ENCODE measurements at places on chromosomes 11 and 22.

DNA sequence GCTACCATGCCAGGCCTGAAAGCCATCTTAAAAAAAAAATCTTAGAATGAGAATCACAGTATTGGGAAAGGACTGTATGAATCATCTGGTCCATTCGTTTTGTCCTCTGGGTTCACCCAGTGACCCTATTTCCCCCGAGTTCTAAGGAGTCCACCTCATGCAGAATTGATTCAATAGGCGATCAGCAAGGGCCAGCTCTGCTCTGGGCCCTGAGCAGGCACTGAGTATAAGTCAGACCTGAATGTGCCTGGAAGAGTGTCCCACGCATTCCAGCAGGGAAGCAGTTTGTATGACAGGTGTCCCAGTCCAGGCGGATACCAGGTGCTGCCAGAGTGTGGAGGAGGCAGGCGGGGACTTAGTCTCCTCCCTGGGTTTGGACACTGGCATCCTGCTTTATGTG lies 883 bp upstream of the HMOX1 start:
- no peak for DNase-seq

DNA sequence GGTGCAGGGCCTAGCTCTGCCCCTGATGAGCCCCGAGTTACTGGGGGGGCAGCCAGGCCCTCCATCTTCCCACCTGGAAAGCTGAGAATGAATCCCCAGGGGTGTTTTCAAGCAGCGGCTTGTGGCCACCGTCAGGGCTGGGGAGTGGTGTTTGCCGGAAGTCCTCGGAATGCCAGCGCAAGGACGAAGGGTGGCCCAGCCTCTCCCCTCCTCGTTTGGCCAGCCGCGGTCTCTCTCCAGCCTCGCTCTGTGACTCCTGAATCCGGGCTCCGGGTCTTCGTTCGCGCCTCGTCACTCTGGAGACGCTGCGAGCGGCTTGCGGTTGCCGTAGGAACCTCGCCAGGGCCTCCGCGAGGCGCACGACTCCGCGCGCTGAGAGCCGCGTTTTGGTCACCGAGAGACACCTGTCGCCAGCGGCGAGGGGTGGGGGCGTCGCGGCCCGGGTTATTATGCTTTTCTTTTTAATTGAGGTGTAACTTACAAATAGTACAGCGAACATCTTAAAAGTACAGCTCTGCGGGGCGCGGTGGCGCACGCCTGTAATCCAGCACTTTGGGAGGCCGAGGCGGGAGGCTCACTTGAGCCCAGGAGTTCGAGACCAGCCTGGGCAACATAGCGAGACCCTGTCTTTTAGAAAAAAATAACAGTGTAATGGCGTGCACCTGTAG lies 6.3 kb upstream of the KDELR3 start:
- peak; percentile 74 for DNase-seq

GRCh38 chr11:35981581-35981980 lies 37.7 kb downstream of the LDLRAD3 start:
- DNase-seq = no peak

- peak; percentile 23 for DNase-seq
These were observed 70.0 kb downstream of the SGSM1 start for GRCh38 chr22:24875862-24876506.

DNA sequence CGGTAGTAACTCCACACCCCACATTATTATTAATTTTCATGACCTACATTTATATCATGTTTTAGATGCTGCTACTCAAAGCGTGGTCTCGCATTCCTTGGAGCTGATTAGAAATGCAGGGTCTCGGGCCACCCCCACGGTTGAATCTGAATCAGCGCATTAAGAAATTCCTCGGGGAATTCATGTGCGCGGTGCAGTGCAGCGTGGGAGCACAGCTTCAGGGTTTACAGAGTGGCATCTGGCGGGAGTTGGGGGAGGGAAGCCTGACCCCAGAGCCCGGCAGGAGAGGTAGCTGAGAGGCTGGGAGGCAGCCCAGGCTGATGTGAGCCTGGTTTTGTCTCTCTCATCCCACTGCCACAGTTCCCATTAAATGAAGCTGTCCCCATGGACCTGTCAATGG lies 48.1 kb upstream of the DAGLA start:
- no peak for DNase-seq

- no peak for DNase-seq
These were observed 36.3 kb downstream of the AP2A2 start for GRCh38 chr11:961921-962320.

GRCh38 chr22:42344361-42344905 lies 74.0 kb upstream of the TCF20 start:
- no peak for DNase-seq

DNA sequence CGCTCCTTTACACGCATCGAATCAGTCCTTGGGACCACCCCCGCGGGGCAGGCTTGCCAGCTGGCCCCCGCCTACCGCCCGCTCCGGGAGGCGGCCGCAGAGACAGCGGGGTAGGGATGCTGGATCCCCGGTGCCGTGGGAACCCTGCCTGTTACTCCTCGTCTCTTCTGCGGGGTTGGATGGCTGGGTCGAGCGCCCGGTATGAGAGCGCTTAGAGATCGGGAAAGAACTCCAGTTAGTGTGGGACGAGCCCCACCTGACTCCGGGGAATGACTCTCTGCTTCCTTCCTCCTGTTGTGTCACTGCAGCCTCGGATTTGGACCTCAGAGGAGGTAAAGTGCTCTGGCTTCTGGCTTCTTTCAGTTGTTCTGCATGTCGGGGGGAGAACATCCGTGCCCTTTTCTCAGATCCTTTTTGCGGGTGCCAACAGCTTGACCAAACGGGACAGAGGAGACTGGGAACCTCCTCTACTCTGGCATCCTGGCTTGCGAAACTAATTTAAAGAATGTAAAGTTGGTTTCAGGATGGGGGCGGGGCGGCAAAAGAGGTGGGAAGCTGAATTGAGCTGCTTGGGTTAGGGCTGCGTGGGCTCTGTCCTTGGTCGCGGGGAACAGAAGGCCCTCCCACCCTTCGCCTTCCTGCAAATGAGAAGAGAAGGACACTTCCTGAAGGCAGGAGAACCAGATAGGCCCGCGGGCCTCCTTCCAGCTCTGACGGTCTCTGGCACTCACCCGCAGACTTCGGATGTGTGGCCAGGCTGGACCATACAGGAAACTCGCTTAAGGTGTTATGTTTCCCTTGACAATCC lies 938 bp downstream of the LAYN start:
- peak; percentile 34 for DNase-seq

- DNase-seq = no peak
These were observed 2.8 kb downstream of the SIPA1 start for GRCh38 chr11:65640483-65641296.

DNA sequence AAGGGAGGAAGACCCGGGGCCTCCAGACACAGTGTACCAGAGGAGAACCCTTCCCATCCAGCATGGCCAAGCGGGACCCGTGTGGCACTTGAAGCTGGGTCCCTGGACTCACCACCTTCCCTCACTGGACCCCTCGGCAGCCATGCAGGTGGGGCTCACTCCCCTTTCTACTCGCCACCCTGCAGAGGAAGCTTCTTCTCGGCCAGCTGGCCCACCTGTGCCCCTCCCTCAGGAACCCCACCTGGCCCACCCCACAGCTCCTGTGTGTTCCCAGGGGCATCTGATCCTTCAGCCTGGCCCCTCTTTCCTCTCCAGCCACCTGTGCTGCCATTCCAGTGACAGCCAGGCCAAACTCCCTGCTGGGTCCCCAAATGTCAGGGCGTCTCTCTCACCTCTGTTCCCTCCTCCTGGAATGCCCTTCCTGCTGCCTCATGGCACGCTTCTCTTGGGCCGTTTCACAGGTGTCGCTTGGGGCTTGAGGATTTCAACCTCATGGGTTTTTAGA lies 38.0 kb downstream of the IGF2 start:
- no peak for DNase-seq

- no peak for DNase-seq
These were observed 35.5 kb downstream of the SLC22A9 start for GRCh38 chr11:63405114-63405513.

DNA sequence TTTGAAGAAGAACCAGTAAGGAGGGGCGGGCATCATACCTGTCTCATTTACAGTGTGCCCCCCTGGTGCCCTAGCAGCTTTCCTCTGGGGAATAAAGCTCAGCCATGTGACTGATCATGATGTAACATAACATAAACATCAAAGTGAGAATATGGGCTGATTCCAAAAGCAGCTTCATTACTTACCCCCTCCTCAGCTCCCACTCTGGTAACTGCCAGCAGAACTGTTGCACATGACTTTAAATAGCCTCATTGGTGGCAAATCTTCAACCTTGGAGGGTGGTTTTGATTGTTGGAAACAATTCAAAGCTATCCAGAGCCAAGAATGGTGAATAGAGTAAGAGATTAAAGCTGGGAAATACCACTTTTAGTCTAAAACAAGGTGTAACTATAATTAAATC lies 384.6 kb downstream of the BUD13 start:
- no peak for DNase-seq

Data from left renal pelvis (tissue), 4 donors.